ENCODE measurements at places on chromosomes 5 and 9. TPM values are rescaled to one million over a fixed set of nuclear protein-coding genes. Genes with fewer than 3 reads are reported as not detected.

The LCN2 gene
- not detected for total RNA-seq

DNA sequence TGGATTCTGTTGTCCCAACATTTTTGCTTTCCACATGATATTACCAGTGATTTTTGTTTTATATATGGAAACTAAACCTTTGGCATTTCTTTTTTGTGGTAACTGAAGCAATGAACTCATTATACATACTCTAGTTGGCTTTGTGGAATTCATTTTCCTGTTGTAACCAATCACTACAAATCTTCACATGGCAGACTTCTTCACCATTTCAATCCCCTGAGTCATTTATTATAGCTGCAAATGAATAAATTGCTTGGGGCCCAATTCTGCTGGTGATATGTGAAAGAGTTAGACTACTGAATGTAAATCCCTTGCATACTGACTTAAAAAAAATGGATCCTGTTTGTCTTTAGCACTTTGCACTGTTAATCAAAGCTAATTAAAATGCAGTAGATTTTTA lies 1709.6 kb upstream of the WWC1 start:
- no peak for DNase-seq

DNA sequence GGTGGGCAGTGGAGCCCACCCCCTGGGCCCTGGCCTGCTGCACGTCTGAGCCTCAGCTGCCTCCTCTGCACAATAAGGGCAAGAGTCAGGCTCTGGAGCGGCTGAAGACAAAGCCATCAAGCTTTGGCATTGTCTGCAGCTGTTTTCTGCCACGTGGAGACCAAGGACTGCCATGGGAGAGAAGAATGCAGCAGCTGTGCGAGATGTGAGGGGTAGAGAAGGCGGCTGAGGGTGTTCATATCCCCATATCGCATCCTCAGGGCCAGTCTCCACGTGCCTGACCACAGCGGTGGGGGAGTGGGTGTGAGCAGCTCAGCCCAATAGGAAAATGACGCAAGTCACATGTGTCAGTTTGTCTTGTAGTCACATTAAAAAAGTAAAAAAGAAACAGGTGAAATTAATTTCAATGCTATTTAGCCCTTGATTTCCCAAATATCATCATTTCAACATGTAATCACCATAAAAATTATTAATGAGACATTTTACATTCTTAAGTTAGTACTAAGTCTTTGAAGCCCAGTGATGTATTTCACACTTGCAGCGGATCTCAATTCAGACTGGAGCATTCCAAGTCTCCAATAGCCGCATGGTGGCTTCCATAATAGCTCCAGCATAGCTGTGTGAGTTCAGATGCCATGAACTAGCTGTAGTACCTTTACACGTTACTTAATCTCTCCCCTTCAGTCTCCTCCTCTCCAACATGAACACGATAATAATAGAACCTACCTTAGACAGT lies 6.6 kb downstream of the C1QTNF2 start:
- no peak for DNase-seq

DNA sequence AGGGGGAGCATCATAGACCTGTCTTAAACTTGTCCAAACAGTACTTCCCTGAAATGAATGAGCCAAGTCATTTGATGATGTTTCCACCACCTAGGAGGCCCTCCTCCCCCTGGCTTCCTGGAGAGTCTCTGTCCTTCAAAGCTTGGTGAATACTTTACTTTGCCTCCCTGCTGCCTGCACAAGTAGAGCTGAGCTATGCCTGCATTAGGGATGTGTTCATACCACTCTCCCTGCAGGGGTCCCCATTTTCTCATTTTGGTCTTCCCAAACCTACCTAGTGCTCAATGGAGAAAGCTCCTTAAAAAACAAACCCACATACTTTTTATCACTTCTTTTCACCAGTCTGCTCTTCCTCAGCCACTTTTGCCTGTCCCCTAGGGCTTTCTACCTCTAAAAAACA lies 7.7 kb downstream of the CCNI2 start:
- peak; percentile 42 for DNase-seq

DNA sequence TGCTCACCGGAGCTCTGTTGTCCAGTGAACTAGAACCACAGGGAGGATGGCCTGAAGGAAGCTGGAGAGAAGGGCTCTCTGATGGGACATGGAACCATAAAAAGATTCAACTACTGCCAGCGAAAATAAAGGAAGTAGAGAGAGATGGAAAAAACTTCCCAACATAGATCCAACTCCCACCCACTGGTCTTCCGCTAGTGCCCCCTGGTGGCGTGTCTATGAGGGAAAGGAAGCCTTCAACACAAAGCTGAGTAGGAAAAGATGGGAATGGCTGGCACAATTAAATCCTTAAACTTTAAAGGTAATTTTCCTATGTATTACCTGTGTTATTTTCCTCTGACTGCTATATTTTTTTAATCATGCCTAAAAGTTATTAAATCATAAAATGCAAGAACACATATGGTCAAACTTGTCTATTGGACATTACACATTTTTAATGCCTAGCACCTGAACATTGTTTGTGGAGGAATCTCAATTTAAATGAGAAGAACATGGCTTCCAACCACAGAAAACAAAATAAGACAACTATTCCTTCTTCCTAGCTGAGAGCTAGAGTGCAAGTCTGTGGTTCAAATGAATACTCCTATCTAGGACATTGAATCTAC lies 51.5 kb downstream of the CEP120 start:
- DNase-seq: no peak

Measured in endothelial cell of umbilical vein (primary cell).